ENCODE measurements at places on chromosomes 1 and 21.

DNA sequence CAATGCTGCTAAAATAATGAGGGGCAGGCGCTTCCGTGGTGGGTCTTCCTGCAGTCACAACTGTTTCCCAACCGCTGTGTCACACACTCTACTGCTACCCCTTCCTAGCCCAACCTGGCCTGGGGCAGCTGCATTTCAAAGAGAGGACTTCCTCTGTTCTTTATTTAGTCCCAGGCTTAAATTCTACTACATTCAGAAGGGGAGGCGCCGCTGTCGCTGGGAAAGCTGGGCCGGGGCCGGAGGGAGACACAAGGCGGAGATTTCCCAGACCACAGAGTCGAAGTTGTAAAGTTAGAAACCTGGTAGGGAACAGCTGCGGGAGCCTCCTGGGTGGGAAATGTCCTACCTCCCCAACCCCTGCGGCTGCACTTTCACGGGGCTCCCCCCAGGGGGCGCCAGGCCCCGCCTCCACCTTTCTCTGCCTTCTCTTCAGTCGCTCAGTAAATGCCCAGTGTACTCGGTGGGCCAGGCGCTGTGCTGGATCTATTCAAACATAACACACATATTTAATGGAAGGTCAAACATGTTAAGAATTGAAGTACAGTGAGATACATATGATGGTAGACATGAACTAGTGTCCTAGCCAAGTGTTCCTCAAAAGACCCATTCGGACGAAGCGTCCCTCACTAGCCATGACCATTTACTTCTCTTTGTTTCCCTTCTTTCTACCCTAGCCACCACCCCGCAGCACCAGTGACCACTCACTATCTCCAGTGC, 23.1 kb downstream of the DYRK3 start:
- DNase-seq = no peak

DNA sequence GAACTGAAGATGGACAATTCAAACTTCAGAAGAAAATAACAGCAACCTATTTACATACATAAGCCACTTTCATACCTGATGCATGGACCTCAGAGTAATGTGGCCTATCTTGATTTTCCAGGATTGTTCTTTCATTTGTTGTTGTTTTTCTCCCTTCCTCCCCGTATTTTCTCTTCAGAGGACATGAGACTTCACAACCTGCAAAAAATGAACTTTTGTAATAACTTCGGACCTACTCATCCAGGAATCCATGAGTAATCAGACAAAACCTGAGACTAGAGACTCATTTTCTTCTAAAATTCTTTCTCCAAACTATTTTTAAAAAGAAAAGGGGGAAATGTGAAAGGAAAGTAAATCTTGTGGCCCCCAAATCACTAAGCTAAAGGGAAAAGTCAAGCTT, 17.6 kb upstream of the PLA2G5 start:
- no peak for DNase-seq

GRCh38 chr1:207964195-207964966, 53.5 kb upstream of the CD34 start:
- no peak for DNase-seq

DNA sequence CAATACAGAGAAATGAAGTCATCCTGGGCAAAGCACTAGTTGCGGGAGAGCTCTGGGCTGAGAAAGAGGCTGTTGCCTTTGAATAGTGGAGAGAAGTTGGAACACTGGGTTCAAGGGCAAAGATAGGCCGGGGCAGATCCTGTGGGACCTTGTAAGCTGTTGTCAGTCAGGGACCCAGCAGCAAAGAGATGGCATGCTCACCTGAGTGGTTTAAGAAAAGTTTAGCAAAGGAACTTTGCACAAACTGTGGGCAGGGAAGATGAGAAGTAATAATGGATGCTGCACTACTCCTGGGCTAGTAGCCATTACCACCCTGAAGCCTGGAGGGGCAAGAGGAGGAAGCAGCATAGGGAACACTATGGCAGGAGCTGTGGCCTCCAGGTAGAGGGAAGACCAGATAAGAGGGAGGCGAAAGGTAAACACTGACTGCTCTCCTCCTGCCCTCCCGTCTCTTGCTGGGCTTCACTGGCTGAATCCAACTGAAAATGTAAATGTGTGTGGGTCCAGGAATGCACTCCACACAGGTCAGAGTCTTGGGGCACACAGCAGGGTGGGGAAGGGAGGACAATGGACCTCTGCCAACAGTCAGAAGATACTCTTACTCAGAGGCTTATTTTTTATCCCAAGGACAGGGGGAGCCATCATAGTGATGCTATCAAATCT, 129.2 kb downstream of the PLPP3 start:
- DNase-seq = no peak

- no peak for DNase-seq
Measured at GRCh38 chr1:228512781-228513198, 25.6 kb downstream of the RNF187 start.

DNA sequence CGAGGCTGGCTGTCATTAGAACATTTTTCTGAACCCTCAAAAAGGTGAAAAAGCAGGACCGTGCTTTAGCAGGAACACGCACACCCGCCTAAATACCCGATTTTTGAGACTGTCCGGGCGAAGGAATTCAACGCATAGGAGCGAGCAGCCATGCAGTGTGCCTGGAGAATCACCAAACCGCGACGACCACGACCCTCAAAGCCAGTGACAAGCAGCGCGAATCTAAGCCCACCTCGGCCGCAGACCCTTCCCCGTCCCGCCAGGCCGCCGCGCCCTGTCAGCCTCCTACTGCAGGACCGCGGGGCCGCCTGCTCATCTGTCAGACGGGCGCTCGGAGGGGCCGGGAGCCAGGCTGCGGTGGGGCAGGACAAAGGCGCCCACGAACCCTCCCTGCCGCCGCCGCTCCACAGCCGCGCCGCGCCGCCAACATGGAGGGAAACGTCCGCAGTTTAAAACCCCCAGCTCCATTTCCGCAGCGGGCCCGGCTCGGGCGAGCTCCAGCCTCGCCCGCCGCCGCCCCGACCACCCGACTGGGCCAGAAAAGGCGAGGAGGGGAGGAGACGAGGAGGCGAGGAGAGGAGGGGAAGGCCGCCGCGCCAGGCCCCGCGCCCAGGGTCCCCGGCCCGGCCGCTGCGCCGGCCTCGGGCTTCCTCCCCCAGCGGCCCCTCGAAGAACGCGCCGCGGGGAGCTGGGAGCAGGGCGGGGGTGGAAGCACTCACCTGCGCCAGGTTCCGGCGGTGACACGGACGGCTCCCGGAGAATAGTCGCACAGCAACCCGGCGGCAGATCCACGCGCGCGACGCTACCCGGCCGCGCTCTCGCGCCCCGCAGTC, at the start of gene LBR:
Gene LBR (minus strand): TSS at position 804 of the 833 bp plus-strand sequence. CDS start 3,963 bp downstream, outside the sequence.
- DNase-seq = no peak

Data from stimulated activated CD8-positive, alpha-beta memory T cell treated with anti-CD3 and anti-CD28 coated beads, Interleukin-15, amount 100 ng/mL, for 4 hours (primary cell).